SK-N-DZ (cell line): ENCODE measurements at places on chromosomes 1 and 21.

DNA sequence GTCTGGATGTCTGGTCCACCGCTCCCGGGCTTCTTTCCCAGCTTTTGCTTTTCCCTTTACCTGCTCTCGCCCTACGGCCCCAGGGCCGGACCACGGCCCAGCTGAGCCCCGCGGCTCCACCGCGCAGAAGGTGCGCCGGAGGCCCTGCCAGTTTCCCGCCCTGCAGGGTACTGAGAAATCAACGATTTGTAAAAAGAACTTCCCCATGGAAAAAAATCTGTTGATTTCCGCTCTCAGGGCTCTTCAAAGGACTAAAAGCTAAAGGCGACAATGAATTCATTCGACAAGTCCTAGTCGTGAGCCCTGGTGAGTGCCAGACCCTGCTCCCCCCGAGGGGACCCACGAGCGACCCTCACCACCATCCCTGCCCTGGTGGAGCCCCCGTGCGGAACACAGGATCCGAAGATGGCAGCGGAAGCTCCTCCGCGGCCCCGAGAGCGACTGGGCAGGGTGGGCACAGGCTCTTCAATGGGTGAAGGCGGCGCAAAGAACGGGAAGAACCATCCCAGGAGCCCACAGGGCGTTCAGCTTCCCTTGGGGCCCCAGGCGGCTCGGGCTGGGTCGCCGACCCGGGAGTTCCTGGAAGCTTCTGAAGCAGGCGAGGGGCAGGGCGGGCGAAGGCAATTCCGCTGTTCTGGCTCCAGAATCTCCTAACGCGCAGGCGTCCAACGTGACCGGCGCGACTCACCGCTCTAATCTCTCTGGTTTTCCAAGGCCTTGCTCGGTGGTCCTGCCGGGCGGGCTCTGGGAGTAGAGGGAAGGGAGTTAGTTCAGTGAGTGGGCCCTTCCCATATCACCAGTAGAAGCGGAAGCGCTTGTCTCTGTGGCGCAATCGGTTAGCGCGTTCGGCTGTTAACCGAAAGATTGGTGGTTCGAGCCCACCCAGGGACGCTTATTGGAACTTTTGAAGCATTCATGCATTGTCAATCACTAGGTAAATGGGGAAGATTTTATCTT, 6.6 kb upstream of the RNU1-2 start:
- DNase-seq: no peak

DNA sequence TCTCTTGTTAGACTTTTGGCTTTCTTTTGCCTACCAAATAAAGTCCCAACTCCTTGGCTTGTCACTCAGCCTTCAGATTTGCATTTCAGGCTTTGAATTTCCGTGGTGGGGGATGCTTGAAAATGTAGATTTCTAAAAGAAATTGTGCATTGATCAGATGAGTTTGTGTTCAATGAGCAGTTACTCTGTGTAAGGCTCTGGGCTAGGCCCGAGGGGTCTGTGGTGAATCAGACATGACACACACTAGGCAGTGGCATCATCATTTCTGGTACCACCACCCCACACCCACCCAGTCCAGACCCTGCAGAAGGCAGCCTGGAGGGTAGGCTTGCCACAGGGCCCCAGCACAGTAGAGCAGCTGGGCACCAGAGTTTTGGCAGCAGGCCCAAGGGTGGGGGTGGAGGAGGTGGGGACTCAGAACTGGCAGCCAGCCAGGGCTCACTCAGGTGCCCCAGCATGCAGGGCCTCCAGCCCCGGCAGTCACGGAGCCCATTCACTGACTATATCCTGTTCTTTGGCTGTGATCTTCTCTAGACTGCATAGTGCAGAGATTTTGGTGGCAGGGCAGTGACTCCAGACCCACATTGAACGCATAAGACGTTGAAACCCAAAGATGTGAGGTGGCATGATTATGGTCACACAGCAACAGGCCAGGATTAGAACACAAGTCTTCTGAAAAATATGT, 97.2 kb upstream of the ARTN start:
- no peak for DNase-seq

DNA sequence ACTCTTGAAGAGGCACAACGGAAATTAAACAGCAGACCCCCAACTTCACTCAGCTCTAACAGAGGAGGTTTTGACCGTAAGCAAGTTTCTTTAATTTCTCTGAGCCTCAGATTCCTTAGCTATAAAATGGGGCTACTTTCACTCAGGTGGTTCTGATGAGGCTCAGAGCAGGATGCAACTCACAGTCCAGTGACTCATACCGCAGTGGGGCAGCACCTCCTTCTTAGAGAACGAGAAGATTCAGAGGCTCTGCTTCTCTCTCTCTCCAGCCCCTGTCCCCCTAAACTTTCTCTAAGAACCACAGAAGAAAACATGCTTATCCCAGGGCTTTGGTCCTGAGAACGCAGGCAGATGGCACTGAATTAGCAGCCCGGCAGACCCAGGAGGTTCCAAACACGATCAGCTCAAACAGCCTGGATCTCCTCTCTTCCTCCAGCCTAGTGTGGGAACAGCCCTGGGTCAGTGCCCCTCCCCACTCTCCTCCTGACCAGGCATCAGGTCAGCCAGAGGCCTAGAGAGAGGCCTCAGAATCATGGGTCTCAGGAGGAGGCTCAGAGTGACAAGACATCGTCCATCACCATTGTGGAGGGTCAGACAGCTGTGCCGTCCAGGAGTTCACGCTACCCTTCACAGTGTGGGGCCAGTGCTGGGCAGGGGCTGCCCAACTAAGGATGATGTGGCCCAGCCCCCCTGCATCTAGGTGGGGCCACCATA, 433.0 kb downstream of the PTPRU start:
- no peak for DNase-seq

- peak; percentile 43 for DNase-seq
These were observed 115.4 kb upstream of the HOOK1 start for GRCh38 chr1:59699227-59699847.
